Endodermal cell (in vitro differentiated cells): ENCODE measurements at places on chromosomes 4 and X. TPM values are rescaled to one million over a fixed set of nuclear protein-coding genes. Genes with fewer than 3 reads are reported as not detected.

Gene MAGEA10
- total RNA-seq = not detected in 2 replicates

Gene NR3C2
- total RNA-seq = 0.44 and 0.77 TPM in 2 replicates

Gene CRMP1
- 64.9 and 77.0 TPM in 2 replicates for total RNA-seq

Gene DUSP9
- total RNA-seq = 0.31 and 0.43 TPM in 2 replicates

Gene MAP3K15
- 2.2 to 16.3 TPM (median 2.7 TPM) in 3 replicates for total RNA-seq

Gene STAP1
- total RNA-seq = not detected in 2 replicates

Gene DIAPH2
- total RNA-seq = 20.9 to 32.2 TPM (median 21.5 TPM) in 3 replicates

Gene IL2RG
- total RNA-seq = not detected in 2 replicates

Gene USP17L19
- not detected in 2 replicates for total RNA-seq

- no peak for DNase-seq
Measured at GRCh38 chrX:10110316-10110935, 46.3 kb upstream of the CLCN4 start.

GRCh38 chr4:83870328-83870950, 334.5 kb downstream of the GPAT3 start:
- DNase-seq = no peak

DNA sequence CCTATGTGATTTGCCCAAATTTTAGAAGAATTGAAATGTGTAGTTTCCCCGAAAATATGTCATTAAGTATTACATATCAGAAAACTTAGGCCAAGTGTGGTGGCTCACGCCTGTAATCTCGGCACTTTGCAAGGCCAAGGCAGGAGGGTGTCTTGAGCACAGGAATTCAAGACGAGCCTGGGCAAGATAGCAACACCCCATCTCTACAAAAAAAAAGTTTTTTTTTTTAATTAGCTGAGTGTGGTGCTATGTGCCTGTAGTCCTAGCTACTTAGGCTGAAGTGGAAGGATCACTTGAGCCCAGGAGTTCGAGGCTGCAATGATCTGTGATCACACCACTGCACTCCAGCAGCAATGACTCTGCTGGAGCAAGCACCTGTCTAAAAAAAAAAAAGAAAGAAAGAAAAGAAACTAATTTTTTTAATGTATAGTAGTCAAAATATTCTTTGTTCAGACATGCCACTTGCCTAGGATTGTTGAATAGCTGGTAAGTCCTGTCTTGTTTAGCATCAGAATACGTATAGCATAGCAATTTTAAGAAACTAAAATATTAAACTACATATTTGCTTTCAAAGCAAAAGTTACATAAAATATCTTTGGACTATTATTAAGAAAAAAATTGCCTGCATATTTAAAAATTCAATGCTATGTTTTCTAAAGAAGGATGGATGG, 40.1 kb upstream of the GAB1 start:
- no peak for DNase-seq

GRCh38 chrX:95974096-95974470, 710.6 kb upstream of the DIAPH2 start:
- DNase-seq = no peak

DNA sequence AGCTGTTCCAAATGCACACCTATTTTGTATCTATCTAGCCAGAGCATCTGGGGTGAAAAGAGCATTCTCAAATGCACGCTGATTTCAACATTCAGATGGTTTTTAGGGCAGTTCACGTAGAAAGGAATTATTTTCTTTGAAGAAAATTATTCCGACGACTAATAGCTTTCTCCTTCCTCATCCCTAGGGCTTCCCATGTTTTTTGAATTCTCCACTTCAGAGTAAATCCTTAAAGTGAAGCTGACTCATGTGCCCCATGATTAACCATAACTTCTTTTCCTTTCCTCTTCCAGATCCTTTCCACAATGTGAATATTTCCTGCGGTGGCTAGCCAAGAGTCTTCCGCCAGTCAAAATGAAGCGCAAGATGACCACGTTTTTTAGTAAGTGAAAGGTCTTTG, 86.7 kb upstream of the PDHA1 start:
- no peak for DNase-seq

DNA sequence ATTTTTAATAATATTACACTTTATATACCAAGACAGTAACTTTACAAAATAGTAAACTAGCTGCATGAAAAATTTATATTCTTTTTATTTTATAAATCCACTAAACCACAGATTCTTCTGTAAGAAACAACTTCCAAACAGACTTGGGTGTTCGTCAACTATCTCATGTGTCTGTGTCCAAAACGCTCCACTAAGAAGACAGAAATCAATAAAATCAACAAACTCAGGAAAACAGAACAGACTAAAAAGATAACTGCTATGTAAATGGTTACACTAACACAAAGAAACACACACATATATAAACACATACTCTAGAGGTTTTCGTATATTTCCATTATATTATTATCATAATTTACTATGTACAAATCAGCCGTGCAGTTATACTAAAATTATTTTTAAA, 158.4 kb downstream of the PPP3CA start:
- no peak for DNase-seq

GRCh38 chr4:43316813-43317212, 424.3 kb downstream of the GRXCR1 start:
- DNase-seq = no peak

DNA sequence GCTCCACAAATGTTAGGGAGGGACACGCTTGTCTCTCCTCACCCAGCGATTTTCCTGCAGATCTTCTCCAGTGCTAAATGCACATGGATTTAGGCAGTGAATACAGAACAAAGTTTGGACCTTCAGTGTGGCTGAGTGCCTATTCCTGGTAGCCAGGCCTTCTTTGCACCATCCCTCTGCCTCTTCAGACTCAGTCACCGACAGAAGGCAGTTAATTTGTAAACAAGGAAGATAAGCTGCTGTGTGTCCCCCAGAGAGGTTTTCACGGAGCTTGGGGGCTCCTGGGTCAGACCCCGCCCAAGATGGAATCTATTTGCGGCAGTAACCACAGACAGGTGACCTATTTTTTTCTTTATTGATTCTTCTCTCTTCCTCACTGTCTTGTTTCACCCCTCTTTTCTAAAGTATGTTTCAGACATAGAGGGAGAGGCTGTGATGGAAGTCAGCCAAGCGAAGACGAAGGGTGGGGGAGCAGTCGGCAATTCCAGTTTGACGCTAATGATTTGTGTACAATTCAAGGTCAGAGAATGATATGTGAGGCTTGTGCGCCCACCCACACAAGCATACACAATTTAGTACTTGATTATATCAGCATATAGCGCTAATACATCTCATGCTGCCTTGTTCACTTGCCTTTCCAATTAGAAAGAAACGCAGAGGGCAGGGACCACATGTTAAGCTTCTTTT, 200.8 kb downstream of the MGST2 start:
- DNase-seq = no peak

DNA sequence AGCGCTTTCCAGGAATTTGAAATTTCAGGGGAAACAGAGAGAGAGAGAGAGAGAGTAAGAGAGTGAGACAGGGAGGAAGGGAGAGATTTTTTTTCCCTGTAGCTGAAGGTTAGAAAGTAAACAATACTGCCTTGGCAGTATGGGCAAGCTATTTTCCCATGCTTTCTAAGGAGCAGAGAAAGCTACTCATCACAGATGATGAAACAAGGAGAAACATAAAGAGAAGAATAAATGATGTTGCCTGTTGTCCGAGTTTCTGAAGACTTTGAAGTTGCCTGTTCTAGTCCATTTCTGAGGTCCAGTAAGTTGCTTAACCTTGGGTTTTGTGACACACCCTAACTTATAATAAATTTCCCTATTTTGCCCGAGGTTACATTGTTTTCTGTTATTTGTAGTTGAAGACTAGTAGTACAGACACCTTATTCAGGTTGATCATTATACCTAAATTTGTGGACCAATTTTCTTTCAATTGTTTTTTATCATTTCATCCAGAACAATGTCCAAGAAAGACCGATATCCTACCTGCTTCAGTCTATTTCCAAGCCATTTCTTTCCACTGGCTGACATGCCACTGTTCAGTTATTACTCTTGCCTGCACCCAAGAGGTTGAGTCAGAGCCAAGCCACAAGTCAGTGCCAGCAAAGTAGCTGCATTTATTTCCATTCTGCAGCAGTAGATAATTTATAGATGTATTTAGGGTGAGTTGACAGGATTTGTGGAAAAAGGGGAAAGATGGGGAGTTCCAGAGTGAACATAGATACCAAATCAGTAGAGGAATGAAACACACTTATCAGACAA, 49.7 kb upstream of the SLC16A2 start:
- DNase-seq = no peak

DNA sequence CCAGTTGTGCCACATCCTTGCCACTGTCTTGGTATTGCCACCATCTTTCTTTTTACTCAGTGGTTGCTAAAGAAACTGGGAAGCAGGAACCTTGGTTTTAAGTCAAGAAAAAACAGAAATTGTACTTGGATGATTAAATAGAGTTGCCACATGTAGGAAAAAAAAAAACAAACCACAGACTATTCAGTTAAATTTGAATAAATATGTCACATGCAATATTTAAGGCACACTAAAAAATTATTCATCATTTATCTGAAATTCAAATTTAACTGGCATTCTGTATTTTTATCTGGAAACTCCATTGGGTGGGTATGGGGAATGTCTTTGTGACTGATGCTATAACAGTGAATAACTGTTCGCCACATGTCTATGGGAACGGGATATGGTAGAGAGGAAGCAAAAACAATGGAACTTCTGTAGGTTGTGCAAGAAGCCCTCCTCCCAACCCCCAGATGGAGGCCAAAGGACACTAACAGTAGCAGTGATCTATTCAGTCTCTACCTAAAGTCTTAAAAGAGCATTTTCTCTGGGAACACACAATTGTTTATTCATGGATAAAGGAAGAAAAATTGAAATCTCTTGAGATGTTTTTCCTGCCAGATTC, 57.0 kb upstream of the PLAC8 start:
- no peak for DNase-seq

DNA sequence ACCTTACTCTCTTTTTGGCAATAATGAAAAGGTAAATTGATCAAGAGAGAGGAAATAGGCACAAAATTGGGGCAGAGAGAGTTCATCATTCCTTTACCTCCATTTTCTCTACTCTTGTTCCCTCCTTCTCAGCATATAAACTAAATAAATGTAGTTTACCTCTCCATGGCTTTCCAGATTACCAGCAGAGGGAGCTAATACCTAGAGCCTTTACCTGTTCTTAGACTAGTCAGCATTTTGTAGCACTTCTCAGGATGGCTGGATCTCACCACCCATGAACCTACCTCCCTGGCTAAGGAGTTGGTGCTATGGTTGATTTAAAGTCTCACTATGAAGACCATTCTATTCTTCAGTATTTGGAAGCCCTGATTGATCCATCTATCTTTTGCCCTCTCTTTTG, 15.7 kb downstream of the OFD1 start:
- DNase-seq = no peak

- no peak for DNase-seq
Measured at GRCh38 chr4:153592064-153592463, 92.0 kb upstream of the TLR2 start.

DNA sequence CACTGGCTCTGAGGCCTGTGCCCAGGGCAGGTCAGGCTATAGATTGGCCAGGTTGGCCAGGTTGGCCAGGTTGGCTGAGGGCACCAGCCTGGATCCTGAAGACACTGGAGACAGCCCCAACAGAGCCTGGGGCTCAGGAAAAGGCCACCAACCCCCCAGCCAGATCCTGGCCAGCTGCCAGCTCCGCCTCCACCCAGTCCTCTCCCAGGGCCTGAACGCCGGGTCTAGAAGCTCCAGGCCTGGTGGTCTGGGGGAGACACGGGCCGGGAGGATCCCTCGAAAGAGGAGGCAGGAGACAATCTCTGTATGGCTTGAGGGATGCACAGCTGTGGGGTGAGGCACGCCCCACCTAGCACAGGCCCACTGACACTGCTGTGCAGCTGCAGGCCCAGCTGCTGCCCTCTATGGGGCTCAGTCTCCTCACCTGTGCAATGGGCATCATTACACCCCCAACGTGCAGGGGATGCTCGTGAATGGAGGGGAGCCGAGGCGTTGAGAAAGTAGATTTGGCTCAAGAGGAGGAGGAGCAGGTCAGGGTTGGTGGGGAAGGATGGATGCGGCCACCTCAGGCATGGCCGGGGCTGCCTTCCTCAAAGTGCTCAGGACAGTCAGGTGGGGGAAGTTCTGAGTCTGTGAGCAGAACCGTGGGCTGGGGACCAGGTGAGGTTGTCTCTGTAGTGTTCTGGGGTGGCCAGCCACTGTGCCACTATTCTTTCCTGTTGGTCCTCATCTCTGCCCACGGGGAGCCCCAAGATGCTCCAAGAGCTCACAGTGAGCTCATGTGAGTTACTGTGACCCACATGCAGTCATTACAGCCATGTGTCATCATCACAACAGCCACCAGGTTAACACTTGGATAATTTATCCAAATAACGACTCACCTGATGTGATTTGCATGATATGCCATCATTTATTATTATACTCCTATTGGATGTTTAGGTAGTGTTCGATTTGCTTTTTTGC, 10.8 kb upstream of the GAGE10 start:
- DNase-seq = no peak

- DNase-seq = no peak
Measured at GRCh38 chr4:3672465-3672831, 93.7 kb upstream of the ADRA2C start.

DNA sequence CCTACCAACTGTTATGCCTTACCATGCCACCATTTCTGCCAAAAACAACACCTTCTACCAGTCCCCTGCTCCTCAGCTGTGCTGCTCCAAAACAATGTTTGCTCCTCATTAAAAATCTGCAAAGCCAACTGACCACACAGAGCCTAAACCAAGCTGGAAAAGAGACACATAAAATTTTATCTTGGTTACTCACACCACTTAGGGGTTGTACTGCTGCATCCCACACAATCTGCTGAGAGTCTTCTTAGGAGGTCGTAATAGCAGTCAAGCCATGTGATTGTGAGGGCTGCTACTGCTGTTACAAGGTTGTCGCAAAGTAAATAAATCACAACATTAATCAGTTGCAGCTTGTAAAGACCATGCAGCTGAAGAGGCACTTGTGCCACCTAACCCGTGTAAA, 607.4 kb upstream of the FAM241A start:
- DNase-seq = no peak

- no peak for DNase-seq
Measured at GRCh38 chr4:148704291-148704690, 262.1 kb upstream of the NR3C2 start.

GRCh38 chr4:5467111-5467510, 241.2 kb downstream of the EVC2 start:
- DNase-seq = peak; percentile 40

- peak; percentile 93 for DNase-seq
Measured at GRCh38 chrX:153763989-153764755, at the start of gene PLXNB3. TSS of gene PLXNB3 (plus strand) at chrX:153764249. CDS start at chrX:153765536, 1,287 bp downstream.

GRCh38 chr4:2977211-2978088, 14.1 kb downstream of the GRK4 start:
- DNase-seq = no peak

DNA sequence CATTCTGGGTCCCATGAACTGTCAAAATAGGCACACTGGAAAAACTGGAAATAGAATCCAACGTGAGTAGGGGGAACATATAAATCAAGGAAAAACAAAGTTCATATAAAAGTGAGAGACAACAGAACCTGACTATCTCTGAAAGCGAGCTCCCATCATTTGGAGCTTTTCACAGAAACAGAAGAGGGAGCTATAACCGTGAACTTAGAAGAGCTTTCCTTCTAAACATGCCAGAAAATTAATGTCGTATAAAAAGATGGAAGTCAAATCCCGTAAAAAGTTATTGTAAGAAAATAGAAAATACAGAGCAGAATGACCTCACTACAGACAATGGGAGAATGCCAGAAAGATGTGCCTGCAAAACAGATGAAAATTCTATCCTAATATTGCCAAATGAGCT, 23.9 kb upstream of the HSD17B10 start:
- no peak for DNase-seq
